ENCODE measurements at places on chromosomes 1 and 21. TPM values are rescaled to one million over a fixed set of nuclear protein-coding genes. Genes with fewer than 3 reads are reported as not detected.

Gene KLHDC7A
- total RNA-seq = not detected

Gene RBM11
- not detected for total RNA-seq

Gene EVA1C
- total RNA-seq = 14.1 TPM

Gene RHD
- total RNA-seq = 0.33 TPM

Gene GPR37L1
- not detected for total RNA-seq

Gene SESN2
- 7.3 TPM for total RNA-seq

Gene TNFRSF4
- total RNA-seq = 1.7 TPM

Gene DNM3
- 1.5 TPM for total RNA-seq

Gene TNFRSF8
- under 0.01 TPM for total RNA-seq

Gene ZNF683
- not detected for total RNA-seq

Gene MSH4
- total RNA-seq = 0.17 TPM

Gene F3
- total RNA-seq = 9.3 TPM

Gene OVAAL
- not detected for total RNA-seq

Gene RIPK4
- total RNA-seq = 0.26 TPM

All from dermis lymphatic vessel endothelial cell (primary cell).